ENCODE measurements at places on chromosomes 4 and X.

DNA sequence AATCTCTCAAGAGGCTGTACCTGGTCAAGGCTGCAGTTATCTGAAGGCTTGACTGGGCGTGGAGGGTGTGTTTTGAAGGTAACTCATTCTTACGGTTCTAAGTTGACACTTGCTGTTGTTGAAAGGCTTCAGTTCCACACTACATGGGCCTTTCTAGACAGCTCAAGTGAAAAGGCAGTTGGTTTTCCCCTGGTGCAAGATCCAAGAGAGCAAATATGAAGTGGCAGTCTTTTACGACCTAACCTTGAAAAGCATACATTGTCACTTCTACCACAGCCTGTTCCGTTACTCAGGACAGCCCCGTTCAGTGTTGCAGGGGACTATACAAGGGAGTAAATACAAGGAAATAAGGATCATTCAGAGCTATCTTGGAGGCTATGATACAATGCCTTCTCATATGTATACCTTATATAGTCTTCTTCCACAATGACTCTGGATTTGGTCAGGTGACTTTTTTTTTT lies 46.2 kb downstream of the PDS5A start:
- DNase-seq, result no peak

GRCh38 chr4:149234798-149235197 lies 580.8 kb downstream of the IQCM start:
- DNase-seq, result no peak

GRCh38 chr4:82044141-82044993 lies 329.4 kb downstream of the HNRNPD start:
- no peak for DNase-seq

DNA sequence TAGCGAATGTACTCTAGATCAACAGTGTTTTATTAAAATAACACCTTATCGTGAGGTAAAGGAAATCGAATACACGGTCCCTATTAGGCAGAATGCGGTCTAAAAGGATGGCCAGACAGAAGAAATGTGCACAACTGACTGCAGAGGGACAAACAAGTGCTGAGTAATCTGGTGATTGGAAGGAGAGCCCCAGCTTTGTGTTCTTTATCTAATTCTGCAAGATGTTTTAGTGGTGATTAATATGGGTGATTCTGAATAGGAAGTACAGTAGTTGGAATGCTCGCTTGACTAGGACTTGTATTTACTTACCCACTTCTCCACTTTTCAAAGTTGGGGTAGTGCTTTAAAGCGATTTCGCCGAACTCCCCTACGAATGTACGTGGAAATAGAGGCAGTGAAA lies 1.2 kb downstream of the WDR44 start:
- DNase-seq, result no peak

DNA sequence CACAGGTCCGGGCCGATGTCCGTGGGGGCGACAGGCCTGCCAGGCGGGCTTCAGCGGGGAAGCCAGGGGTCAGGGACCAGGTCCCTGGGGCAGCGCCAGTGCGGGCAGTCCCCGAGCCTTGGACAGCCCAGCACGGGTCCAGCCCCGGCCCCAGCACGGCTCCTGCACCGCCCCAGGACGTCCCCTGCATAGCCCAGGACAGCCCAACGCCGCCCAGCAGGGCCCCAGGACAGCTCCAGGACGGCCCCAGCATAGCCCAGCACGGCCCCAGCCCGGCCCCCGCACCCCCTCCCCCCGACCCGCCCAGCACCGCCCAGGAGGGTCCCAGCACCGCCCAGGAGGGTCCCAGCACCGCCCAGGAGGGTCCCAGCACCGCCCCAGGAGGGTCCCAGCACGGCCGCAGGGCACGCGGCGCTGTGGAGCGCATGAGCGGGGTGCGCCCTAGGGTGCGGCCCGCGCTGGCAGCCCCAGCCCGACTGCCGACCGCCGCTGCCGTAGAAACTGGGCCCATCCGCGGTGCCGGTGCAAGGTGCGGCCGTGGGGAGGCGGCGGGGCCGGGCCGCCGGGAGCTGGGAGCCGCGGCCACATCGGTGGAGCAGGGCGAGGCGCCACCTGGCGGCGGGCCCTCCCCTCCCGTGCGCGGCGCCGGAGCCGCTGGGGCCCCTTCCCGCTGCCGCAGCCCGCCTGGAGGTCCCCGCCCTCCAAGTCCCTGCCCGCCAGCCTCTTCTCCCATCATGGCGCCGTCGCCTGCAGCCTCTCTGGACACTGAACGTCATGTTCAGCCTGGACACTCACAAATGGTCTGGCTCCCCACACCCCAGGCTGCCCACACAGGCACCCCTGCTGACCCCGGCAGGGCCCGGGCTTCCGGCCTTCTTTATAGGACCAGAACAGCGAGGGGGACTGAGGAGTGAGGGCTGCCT lies 106.8 kb upstream of the NKX1-1 start:
- DNase-seq, result peak; percentile 6

DNA sequence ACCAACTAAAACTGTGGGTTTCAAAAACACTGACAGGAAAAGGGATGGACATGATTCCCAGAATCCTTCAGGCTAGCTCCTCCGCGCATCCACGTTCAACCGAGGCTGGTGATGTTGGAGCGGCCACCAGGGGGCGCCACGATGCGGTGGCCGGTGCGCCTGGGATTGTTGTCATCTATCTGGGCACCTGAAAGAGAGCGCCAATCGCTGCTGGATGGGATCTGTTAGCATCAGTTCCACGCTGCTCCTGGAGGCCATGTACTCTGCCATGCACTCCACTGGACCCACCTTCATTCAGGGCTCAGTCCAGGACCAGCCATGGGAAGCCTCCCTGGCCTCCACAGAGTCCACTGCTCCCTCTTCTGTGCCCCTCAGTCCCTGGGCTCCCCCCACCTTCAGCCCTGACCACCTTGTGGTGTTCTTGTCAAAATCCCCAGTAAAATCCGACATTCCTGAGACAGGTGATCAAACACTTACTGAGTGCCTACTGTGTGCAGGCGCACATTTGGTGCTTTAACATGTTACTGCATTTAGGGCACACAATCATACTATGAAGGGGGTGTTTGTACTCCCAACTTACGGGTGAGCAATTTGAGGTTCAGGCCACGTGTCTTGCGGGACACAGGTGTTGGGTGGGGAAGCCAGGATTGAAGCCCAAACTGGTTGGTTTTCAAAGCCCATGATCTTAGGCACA lies 71.1 kb downstream of the CRMP1 start:
- DNase-seq, result no peak

- DNase-seq, result no peak
Measured at GRCh38 chr4:156113138-156113765, 159.6 kb upstream of the CTSO start.

- DNase-seq, result no peak
Measured at GRCh38 chrX:3697701-3698279, 15.7 kb downstream of the PRKX start.

- DNase-seq, result no peak
Measured at GRCh38 chr4:80196259-80196921, 913 bp upstream of the PRDM8 start.

DNA sequence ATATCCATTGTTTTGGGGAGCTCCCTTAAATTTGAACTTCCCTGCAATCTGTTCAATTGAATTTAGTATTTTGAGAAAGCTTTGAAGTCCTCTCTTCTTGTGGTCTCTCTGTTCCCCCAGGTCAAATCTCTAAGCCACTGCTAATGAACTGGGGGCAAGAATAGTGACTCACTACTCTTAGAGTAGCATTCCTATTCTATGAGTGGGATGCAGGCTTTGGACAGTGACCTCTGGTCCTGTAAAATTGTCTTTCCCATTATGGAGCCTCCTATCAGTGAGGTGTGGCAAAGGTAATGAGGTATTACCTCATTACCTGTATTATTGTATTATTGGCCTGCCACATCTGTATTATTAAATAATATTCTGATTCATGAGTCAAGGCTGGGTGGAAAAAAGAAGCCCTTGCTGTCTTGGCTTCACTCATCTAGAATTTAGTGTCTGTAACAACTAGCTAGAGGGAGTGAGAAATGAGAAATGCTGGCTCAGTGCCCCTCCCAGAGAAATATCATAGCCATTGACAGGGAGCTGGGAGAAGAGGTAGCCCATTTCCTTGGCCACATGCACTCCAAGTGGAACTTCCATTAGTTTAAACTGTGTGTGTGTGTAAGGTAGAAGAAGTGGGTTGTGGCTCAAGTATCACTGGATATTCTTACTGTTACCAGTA lies 393.9 kb upstream of the CTSO start:
- DNase-seq, result no peak

DNA sequence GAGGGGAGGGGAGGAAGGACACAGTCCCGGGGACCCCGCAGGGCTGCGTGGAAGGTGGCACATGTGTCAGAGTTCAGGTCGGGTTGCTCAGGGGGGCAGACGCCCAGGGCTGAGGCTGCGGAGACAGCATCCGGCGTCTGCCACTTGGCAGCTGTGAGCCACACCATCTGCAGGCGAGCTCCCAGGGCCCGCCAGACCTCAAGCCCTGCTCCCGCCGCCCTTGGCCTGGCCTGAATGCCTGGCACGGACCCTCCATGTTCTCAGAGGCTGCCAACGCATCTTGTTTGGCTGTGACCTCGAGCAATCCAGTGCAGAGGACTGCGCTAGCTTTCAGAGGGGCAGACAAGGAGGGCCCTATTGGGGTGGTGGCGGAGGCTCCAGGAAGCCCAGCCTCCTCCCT lies 5.1 kb downstream of the BGN start:
- no peak for DNase-seq

- DNase-seq, result no peak
Measured at GRCh38 chr4:104524026-104524425, 29.3 kb upstream of the CXXC4 start.

GRCh38 chr4:145619639-145619996 lies 433 bp downstream of the MMAA start:
- peak; percentile 39 for DNase-seq

DNA sequence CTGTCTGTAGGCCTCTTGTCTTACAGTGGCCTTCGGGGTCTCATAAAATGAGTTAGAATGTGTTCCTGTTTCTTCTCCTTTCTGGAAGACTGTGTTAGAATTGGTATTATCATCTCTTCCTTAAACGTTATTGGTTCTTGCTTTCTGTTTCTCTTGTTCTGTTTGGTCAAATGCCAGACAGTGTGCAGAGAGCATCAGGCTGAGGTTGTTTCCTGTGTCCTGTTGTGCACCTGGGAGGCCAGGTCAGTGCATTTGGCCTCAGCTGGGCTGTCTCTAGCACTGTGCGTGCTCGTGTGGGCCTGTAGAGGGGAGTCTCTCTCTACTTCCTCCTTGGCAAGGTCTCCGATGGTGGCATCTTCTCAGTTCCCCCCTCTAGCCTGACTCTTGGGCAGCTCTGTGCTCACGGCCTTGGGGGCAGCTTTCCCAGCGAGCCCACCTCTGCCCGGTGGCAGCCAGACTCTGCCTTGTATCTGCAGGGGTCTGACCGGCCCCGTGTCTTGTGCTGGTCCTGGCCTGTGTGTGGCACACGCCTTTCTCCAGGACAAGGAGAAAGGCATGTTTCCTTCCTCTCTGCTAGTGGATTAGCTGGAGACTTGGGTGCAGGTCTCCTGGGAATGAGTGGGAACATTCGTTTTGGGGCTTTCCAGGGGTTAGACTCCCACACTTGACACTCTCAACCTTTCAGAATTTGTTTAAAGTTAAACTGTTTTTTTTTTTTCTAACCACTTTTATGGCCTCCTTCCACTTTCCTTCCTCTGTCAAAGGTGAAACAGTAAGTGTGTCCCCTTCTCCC lies 62.3 kb downstream of the FAM193A start:
- no peak for DNase-seq

GRCh38 chrX:133005042-133005441 lies 46.6 kb upstream of the HS6ST2 start:
- no peak for DNase-seq

DNA sequence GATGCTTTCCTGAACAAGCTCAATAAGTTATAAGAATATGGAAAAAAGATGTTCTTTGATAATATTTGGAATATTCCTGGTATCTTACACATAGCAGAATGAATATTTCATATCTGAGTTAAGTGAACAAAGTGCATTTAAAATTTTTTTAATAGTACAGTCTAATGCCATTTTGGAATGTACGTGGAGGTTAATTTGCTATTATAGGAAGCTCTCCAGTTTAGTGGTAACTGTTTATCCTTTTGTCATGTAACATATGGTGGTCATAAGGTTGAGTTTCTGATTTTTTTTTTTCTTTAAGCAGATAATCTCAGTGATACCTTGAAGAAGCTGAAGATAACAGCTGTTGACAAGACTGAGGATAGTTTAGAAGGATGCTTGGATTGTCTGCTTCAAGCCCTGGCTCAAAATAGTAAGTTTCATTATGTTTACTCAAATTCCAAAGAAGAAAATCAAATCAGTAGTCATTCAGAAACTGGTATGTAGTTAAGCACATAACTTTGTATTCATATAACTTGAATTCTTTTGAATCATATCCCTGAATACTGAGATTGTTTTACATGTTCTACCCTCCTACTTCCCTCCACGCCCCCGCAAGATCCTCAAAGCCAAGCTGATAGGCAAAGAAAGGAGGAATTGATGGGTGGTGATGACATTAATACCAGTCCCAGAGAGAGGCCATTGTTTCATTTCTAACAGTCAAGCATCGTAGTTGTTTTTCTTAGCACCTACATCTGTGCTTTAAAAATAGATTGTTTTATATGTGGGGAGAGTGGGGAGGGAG lies 32.1 kb downstream of the RAP1GDS1 start:
- DNase-seq, result no peak

- DNase-seq, result no peak
Measured at GRCh38 chr4:187396106-187396505, 599.5 kb upstream of the ZFP42 start.

DNA sequence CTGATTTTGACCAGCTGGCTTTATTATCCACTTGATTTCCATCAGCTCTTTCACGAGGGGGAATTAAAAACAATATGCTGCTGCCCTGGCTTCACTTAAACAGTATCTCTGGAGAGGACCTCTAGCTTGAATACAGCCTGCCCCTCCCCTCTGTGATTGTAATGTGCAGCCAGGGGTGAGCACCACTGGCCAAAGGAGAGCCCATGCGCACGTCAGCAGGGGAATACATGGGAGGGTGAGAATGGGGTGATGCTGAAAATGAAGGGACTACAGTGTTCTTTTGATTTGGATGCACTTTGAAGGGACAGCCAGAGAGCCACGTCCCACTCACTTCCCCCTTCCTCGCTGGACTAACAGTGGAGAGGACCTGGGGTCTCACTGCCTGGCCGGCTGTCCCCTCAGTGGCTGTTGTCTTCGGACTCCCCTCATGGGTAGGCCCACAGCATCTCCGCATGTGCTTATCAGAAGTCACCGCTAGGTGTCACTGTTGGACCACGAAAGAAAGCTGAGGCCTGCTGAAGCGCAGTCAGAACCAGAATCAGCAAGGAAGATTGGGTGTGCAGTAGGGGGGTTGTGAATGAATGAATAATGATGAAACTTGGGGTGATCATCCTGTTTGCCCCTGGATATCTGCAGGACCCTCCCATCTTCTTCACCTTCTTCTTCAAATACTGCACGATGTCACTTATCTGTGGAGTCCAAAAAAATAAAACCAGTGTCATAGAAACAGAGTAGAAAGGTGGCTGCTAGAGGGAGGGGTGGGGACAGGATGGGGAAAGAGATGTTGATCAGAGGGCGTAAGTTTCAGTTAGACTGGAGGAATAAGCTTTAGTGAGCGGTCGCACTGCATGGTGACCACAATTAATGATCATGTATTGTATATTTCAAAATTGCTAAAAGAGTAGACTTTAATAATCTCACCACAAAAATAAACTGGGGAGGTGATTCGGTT lies 32.8 kb downstream of the CLCN4 start:
- peak; percentile 51 for DNase-seq
